Amniotic epithelial cell (primary cell): ENCODE measurements at places on chromosomes 2 and 18.

GRCh38 chr2:38617301-38617700 is 14.6 kb upstream of the HNRNPLL start:
- DNase-seq = no peak

GRCh38 chr18:25234322-25234639 is 117.7 kb downstream of the ZNF521 start:
- DNase-seq = no peak

- no peak for DNase-seq
Measured at GRCh38 chr2:2848621-2849333, 517.7 kb upstream of the MYT1L start.

GRCh38 chr2:73972846-73973245 is 11.9 kb upstream of the TET3 start:
- no peak for DNase-seq

GRCh38 chr2:128841803-128842202 is 523.1 kb upstream of the HS6ST1 start:
- no peak for DNase-seq

DNA sequence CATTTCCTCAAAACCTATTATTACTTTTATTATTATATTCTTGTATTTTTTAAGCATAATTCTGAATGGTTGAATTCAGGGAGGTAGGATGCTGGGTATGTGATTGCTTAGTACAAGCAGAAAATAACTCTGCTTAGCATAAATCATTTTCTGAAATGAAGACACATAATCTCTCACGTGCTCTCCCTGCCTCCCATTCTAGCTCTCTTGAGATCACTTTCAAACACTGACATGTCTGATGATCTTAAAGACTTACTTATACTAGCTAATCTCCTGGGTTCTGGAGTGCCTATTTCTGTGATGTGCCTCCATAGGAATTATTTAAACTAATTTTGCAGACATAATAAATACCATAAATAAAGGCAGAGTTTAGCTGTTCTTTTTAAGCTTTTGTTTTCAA is 1136.0 kb downstream of the SUCLG1 start:
- DNase-seq = no peak

DNA sequence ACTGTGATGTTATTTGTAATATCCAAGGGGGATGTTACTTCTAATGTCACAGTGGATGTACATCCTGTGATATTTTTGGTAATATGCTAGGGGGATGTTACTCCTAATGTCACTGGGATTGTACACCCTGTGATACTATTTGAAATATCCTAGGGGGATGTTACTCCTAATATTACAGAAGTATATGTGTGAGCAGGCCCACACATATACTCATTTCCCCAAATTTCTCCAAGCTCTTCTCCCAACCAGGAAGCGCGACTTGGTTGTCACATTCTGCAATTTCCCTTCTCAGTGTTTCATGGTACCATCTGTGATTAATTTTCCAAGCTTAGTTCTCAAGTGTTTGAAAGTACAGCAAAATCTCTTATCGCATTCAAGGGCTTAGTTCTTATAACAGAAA is 29.5 kb upstream of the CHN1 start:
- DNase-seq = no peak

DNA sequence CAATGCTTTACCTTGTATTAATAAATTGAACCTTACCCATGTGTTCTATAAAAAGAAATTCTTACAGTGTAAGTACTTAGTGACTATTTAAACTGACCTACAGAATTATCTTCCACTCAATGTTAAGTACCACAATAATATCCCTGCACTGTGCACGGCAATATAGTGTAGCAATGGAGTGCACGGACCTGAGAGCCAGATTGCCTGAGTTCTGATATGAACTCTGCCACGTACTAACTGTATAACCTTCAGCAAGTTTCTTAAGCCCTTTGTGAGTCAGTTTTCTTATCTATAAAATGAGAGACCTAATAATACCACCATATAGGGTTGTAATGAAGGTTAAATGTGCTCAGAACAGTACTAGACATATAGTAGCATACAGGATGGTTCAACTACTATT is 66.2 kb downstream of the GPR39 start:
- DNase-seq = no peak

GRCh38 chr18:9401176-9401575 is 66.6 kb downstream of the TWSG1 start:
- DNase-seq = no peak

DNA sequence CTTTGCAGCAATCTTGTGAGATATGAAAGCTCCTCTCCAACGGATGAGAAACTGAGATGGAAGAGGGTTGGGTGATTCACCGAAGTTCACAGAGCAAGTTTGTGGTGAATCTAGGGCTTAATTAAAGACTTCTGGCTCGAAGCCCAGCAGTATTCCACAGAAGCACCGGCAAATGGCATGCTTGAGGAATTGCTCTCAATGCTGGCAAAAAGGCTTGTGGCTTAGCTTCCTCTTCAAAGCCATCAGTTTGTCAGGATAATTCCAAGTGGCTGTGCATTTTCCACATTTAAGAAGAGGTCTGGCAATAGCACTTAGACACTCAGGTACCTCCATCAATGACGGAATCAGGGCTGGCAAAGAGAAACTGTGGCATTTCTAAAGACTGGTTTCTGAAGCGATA is 98.7 kb upstream of the SLC66A3 start:
- DNase-seq = peak; percentile 97

GRCh38 chr18:21298351-21298750 is 56.3 kb downstream of the GREB1L start:
- peak; percentile 26 for DNase-seq

- no peak for DNase-seq
Measured at GRCh38 chr2:86194751-86195054, 559 bp downstream of the IMMT start.

DNA sequence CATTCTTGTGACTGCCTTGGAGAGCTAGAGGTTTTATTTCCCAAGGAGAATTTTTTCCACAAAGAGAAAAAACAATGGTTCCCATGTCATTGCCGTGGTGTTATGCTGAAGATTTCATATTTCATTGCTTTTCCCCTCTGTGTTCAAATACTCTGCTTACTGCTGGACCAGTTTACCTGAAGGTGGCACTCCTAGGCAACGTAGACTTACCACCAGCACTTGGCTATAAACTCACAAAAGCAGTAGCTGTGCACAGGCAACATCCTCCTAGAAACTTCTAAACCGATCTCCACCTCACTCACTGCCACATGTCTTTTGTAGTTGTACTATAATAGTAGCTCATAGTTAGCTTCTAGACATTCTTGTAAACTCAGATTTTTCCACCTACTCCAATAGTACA is 1319.7 kb upstream of the CRIM1 start:
- no peak for DNase-seq

- no peak for DNase-seq
Measured at GRCh38 chr2:39039072-39039471, 81.8 kb downstream of the SOS1 start.

- DNase-seq = no peak
Measured at GRCh38 chr18:74277296-74277695, 14.5 kb downstream of the CYB5A start.

DNA sequence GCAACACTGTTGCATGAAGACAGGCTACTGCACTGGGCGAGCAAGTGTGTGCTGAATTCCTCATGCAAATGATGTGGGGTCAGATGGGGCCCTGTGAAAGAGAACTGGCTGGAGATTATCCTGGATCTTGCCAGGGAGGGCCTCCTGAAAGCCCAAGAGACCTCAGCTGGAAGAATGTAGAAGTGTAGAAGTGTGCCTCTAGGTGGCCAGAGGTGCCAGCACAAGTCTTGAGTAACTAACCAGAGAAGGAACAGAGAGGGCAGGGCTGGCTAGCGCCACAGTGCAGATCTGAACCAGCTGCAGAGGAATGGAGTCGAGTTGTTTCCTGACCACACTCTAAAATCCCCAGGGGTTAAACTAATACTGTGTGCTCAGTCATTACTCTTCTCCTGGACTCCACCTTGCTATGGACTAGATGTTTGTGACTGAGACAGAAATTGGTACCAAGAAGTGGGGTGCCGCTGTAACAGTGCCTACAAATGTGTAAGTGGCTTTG is 399.3 kb downstream of the LRATD1 start:
- DNase-seq = no peak

DNA sequence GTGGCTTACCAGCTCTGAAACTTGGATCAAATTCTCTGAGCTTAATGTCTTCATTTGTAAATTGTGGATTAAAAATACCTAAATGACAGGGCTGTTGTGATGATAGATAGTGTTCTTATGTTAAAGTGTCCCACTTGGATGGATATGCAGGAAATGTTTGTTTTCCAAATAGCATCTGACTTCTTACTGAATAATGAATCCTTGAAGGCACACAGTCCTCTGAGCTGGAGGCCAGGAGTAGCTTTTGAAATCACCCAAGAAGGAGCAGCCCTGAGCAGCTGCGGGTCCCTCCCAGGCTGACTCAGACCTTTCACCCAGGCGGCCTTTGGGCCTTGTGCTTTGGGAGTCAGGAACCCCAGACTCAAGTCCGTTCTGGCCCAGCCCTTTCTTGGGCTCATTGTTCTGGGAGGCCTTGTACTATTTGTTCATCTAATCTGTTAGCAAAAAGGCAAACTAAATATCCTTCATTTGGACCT is 173.0 kb upstream of the GATA6 start:
- peak; percentile 44 for DNase-seq

DNA sequence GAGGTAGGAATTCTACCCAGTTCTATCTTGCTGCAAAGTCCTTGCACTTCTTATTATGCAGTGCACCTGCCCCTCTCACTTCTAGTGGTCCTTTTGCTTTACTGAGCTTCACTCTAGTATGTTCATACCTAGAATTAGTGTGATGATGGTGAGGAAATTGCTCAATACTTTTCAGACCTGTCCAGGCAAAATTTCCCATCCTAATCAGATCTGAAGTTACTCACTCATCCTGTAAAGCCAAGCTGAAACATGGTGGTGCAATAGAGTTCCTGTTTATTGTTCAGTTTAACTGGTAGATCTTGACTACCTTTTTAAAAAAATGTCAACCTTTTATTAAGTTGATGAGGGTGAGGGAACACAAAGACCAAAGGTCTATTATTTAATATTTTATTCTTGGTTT is 12.6 kb upstream of the FIGN start:
- DNase-seq = peak; percentile 36

DNA sequence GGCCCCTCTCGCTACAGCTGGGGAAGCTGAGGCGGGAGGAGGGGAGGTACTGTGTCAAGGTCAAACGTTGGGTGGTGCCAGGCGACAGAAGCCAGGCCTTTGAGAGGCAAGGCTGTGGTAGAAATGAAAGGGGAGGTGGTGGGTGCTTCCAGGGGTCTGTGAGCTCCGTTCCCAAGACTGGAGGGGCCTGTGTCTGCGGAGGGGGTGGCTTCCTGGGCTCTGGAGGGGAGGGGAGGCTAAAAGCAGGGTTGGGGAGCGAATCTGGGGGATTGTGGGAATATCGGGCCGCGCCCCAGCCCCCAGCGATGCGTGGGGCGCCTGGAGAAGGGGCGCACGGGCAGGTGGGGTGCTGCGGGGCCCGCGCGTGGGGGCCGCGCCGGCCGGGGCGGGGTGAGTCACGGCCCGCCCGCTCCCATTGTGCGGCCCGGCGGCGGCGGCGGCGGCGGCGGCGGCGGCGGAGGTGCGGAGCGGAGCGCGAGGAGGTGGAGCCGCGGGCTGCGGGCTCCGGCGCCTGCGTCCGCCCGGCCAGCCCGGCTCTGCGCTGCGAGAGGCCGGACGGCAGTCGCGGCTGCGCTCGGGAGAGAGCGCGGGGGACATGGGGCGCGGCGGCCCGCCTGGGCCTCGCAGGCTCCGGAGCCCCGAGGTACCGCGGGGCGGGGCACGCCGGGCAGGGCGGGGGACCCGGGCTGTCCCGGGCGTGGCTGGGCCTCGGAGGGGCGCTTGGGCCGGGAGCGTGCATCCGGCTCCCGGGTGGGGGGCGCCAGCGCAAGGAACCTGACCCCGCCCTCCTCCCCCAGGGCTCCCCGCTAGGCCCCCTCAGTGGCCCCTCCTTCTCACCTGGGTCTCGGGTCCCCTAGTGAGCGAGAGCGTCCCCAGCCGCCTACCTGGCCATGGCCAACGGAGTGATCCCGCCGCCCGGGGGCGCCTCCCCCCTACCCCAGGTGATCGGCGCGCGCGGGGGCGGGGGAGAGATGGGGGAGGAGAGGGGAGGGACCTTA is at the start of gene SLC4A3:
SLC4A3 (plus strand) TSS at position 528 of the 998 bp plus-strand sequence; CDS start at position 891, 363 bp downstream.
- DNase-seq = peak; percentile 14

DNA sequence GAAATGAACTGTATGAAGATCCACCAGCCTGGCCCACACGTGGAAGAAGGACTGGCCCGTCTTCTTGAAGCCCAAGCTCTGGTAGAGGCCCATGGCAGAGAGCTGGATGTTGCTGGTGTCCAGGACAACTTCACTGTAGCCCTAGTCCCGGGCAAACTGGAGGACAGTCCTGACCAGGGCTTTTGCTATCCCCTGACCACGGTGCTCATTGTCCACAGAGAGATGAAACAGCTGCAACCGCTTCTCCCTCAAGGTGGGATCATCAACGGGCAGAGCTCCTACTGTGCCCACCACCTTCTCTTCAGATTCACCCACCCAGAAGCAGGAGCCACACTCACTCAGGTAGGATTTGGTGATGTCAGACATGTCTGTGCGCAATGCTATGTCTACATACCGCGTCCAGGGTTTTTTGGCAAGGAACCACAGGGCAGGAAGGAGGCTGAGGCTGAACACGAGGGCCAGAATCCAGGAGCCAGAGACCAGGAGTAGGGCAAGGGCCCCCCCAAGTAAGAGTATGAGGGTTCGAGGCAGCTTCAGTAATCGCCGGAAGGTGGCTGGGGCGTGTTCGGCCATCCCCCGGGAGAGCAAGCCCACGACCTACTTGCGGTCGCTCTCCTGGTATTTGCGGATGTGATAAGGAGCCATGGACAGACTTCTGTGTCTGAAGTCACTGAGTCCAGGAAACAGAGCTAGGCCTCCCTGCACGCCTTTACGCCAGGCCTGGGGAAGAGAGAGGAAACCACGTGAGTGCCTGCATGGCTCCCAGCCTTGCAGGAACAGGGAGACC is 36.3 kb downstream of the TPRKB start:
- no peak for DNase-seq

DNA sequence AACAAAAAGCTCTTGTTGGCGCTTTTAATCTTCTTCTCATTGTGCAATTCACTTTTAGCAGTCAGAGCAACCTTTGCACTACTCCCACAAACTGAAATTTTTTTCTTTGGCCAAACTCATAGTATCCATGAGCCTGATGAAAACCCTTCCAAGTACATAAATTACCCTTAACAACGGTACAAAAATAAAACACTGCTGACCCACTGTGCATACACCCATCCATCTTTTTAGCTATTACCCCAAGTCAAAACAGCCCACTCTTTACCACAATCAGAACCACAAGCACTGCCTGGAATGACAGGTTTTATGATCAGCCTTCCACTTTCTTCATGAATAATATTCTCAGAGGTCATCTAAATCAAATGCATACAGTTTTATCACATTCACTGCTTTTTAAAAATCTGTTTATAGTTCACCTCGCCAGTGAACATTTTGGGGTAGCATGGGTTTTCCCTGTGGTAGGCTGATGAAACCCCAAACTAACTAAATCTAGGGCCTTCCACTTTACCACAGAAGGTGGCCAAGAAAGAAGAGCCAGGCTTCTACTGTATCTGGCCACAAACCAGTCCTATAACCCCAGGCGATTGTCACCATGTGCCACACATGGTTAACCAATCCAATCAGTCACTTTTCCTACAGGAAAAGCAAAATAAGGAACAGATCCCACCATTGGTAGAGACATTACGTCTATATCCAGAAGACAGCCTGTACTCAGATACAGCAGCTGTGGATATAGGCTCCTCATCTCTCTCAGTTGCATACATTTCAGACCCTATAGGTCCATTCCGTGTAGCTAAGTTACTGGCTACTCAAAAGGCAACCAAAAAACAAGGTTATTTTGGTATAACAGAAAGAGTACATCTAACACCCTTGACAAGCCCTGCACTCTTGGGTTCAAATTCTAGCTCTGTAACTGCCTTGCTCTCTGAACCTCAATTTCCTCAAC is 171.3 kb downstream of the THADA start:
- DNase-seq = peak; percentile 99
